ENCODE measurements at places on chromosomes 3 and 15.

GRCh38 chr3:61925721-61926120, 364.4 kb downstream of the PTPRG start:
- no peak for DNase-seq

DNA sequence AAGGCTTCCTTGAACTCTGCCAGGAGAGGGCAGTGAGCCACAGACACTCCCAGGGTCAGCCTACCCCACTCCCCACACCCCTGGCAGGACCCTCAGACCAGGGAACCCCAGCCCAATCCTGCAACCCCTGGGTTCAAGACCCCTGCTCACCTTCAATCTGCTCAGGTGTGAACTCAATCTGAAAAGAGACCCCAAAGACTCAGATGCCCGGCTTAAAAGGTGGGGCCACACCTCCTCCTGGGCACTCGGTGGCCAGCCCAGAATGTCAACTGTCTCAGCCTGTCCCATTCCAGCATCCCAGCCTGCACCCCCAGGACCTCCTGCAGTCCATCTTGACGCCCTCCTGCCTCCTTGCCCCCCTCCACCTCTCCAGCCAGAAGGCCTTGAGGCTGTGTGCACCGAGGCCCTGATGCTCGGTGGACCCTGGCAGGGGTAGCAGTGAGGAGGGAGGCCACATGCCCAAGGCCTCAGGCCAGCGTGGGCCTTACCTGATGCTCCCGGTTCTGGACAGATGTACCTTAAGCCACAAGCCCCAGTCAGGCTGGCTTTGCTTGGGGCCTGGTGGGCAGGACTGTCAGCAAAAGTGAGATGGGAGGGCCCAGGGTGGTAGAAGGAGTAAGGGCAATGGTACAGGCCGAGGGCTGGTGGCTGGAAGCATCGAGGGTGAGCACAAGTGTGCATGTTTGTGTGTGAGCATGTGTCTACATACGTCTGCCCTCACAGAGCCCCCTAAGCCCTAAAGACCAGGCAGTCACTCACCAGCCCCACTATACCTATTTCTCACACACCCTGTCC, 2.2 kb downstream of the MYL3 start:
- no peak for DNase-seq

DNA sequence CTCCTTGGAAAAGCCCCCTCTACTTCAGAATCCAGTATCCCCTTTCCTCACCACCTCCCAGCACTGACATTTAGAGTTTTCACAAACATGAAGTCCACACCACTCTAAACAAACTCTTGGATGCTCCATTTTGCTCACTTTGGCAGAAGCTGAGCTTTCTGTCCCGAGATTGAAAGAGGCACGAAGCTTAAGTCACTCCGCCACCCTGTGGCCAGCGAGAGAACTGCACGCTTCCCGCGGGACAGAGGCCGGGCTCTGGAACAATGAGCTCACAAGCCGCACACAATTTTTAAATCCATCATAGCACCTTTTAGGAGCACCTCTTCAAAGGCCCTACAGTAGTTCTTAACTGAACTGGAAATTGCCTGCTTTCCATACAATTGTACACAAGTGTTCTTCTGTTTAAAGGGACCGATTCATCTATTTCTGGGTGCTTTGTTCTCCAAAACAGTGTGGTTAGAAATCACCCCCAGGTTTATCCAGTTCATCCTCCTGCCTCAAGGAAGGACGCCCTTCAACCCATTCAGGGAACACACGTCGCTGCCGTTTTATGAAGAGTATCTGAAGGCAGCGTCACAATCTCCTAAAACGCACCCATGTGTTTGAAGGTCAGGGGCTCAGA, 226.1 kb downstream of the VPS13C start:
- peak; percentile 43 for DNase-seq

DNA sequence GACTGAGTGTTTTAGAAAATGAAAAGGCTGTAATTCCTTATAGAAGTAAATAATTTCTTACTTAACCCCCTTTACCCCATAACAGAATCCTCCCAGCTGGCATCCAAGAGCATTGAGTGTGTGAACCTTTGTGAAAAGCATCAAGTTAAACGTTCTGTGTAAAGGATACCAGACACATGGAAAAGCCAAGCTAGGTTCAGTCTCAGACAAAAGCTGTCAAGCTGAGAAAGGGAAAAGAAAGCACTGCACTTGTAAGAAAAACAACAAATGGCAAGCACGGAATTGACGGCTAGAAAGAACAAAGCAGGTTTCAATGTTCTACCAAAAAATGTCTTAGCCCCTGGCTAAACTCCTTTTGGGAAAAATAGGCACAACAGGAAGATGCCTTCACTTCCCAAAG, 176.5 kb downstream of the FHIT start:
- DNase-seq = no peak

Data from stimulated activated CD8-positive, alpha-beta memory T cell treated with anti-CD3 and anti-CD28 coated beads, Interleukin-2, amount 100 ng/mL, for 1 hour (primary cell).